ENCODE measurements at places on chromosomes 12 and 14.
A peak's percentile ranks its signal among the peaks of the same experiment; 100 is the strongest.

- DNase-seq, result no peak
Observed at GRCh38 chr14:54725998-54726397, 159.1 kb downstream of the SAMD4A start.

DNA sequence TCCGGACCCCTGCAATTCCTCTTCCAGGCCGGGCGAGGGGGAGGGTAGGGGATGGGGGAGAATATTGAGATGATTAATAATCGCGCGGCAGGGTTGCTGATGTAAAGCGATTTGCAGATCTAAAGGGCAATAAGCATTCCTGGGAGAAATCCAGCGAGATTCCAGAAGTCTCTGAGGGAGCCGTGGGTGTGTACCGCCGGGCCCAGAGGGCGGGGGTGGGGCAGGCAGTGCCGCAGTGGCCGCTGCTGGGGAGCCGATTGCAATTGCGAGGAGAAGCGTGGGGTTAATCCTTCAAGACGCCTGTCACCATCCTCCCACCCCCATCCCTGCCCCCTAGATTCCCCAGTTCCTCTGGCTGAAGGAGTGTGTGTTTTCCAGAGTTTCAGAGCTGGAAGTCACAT lies 16.4 kb downstream of the FOS start:
- peak; percentile 59 for DNase-seq

DNA sequence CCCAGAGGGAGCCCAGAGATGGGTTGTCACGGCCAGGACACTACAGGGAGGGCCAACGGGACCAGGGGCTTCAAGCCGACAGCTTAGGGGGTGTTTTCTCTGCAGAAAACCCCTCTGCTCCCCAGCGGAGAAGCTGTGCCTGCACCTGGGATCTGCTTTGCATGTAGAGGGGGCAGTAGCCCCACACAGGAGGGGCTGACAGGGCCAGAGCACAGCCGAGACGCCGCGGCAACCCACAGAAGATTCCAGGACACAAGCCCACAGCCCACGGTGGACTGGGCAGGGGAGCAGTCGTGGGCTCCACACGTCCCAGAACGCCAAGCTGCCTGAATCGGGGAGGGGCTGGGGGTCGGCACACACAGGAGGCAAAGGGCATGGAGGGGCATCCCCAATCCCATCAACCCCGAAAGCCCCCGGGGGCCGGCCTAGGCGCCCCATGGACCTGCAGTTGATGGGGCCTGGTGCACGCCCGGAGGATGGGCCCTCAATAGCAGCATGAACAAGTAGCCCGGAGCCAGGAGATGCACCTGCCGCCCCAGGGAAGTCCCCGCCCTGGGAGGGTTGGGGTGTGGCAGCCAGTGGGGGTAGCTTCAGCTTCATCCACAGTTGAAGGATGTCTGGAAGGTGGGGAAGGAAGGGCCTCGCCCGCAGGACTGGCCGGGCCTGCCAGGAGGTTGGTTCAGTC lies 30.5 kb upstream of the TMEM179 start:
- DNase-seq, result no peak

DNA sequence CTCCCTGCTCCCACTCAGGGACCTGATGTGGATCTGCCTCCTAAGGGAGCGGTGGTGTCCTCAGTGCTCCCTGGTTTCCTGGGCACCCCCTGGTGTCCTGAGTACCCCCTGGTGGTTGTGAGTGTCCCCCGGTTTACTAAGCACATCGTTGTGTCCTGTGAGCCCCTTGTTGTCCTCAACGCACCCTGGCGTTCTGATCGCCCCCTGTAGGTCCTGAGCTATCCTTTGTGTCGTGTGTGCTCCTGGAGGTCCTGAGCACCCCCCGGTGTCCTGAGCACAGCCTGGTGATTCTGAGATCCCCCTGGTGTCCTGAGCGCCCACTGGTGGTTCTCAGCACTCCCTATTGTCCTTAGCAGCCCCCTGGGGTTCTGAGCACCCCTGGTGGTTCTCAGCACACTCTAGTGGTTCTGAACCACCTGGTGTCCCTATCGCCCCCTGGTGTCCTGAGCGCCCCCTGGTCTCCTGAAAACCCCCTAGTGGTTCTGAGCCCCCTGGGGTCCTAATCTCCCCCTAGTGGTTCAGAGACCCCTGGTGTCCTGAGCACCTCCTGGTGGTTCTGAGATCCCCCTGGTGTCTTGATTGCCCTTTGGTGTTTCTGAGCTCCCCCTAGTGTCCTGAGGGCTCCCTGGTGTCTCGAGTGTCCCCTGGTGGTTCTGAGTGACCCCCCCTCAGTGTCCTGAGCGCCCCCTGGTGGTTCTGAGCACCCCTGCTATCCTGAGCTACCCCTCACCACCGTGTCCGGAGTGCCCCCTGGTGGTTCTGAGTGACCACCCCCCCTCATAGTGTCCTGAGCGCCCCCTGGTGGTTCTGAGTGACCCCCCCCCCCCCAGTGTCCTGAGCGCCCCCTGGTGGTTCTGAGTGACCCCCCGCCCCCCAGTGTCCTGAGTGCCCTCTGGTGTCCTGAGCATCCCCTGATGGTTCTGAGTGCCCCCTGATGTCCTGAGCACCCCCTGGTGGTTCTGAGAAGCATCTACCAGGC lies 615.1 kb downstream of the TMEM121 start:
- no peak for DNase-seq

GRCh38 chr12:11916771-11917170 lies 154.0 kb upstream of the BCL2L14 start:
- DNase-seq, result no peak

DNA sequence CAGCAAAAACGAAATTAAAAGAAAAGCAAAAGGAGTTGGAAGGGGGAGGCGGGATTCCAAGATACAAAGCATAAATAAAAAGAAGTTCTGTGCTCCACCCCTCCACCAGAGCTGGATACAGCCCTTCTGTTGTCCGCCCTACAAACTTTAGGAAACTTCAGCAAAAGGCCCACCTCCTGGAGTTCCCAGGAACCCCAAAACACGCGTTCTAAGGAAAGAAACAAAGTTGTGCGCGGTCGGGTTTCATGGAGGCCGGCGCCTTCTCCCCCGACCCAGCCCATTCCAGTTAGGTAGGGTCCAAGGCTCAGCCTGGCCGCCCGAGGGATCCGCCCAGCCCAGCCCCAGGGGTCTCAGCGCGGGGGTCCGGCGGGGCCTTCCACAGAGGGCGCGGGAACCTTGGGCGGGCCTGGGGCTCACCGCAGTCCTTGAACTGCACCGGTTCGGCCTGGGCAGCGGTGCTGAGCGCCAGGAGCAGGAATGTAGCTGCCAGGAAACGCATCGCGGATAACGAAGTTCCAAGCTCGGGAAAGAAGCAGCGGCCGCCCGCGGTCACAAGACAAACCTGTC lies at the start of gene NPC2:
NPC2 (minus strand) TSS at position 530 of the 567 bp plus-strand sequence; CDS start at position 499, 31 bp downstream.
- DNase-seq, result no peak

- DNase-seq, result peak; percentile 23
Observed at GRCh38 chr14:67515386-67516079, 17.6 kb upstream of the PLEKHH1 start.

GRCh38 chr14:49220492-49220891 lies 365.7 kb downstream of the RPS29 start:
- no peak for DNase-seq

- peak; percentile 19 for DNase-seq
Observed at GRCh38 chr12:116959845-116960514, 49.2 kb downstream of the FBXW8 start.

DNA sequence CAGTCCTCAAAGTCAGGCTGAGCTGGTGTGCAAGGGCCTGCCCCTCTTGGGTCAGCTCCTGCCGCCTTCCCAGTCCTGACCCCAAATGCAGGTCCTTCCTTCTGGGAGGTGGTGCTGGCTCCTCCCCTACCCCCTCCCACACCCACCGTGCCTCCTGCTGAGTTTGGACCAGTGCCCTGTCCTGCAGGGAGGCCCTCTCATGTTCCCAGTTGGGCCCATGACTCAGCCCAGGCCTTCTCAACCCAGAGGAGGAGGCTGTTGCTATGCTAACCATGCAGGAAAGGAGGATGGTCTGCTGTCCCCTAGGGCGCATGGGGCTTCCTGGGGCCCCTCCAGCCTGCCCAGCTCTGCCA lies 4.4 kb downstream of the ZBTB42 start:
- peak; percentile 32 for DNase-seq

DNA sequence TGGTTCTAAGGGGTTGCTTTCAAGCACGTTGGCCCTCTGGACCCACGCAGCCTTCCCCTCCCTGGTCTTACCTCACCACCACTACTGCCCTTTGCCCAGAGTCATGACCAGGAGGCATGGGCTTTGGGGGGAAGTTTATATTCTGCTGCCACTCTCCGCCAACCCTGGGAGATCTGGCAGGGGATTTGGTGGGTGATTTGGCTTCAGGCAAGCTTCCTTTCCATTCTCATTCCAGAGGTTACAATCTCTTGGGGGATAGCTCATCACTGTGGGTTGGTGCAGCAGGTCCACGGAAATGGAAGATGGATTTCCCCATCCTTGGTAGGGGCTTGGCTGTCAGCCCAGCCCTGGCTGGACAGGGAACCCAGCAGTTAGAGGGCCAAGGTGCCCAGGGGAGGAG lies 6.3 kb downstream of the PAH start:
- no peak for DNase-seq

GRCh38 chr12:131698286-131698685 lies 12.6 kb upstream of the SFSWAP start:
- no peak for DNase-seq

DNA sequence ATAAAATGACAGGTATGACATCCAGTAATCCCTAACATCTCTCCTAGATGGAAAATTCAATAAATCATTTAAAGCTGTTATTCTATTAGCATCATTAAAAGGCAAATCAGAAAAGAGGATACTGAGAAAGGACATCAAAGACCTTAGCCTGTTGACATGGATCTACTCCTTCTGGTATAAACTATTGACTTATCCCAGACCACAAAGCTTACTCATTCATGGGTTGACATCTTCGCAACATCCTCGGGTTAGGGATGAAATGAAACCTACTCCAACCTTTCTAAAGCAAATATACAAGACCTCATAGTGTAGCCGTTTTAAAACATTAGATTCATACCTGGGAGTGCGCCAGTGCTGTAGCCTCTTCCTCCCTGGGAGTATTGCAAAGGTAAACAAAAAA lies 191.5 kb upstream of the BTG1 start:
- no peak for DNase-seq

- no peak for DNase-seq
Observed at GRCh38 chr12:78406828-78407227, 457.7 kb upstream of the SYT1 start.

GRCh38 chr12:50185301-50185895 lies 18.2 kb upstream of the CERS5 start:
- no peak for DNase-seq

- DNase-seq, result peak; percentile 85
Observed at GRCh38 chr12:111437816-111438454, 32.2 kb downstream of the SH2B3 start.

DNA sequence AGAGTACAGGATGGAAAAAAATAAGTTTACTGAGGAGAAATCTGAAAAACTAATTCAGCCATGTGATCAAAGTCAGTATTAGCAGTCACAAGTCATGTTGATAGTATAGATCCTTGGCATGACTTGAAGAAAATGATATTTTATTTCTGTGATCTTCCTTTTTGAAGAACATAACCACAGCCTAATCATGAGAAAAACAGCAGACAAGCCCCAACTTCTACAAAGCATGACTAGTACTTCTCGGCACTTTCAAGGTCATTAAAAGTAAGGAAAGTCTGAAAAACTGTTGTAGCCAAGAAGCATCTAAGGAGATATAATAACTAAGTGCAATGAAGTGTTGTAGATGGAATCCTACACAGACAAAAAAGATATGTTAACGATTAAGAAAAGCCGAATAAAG lies 264.1 kb upstream of the FOXG1 start:
- DNase-seq, result peak; percentile 55

- peak; percentile 93 for DNase-seq
Observed at GRCh38 chr12:31659087-31659942, at the start of gene ETFBKMT. Gene ETFBKMT, plus strand, starts transcription at chr12:31659688. Its CDS starts 2,266 bp downstream, at chr12:31661954.

DNA sequence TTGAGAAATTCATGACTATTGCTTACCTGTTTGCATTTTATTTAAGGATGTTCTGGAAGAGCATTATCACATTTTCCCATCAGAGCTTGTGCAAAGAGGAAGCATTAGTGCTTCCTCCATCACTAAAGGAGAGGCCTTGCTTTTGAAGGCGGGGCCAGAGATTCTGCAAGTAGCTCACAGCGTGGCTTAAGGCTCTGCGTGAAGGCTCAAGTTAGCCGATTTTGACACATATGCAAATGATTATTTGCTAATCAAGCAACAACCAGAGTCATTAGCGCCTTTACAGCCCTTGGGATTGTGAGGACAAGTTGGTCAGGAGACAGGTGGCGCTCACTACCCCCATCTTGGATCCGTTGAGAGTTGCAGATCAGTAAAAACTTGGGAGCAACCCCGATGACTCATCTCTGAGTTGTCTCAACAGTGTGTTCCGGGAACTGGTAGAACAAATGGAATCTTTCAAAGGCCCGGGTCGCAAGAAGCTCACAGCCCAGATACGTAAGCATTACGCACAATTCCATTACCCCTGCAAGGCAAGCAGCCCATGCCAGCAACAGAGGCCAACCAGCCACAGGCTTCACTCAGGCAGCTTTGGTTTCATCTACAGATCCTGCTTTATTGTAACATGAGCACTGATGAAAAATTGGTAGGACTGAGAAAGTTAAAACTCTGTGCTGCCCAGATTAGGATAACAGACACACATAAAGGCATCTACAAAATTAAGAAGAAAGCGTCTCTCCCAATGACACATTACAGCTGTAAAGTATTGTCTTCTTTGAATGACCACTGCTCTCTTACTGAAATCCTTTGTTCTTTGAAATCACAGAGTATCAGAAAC lies 34.9 kb upstream of the SPTSSA start:
- DNase-seq, result peak; percentile 98

GRCh38 chr14:103742499-103743255 lies 27.1 kb downstream of the ZFYVE21 start:
- no peak for DNase-seq

DNA sequence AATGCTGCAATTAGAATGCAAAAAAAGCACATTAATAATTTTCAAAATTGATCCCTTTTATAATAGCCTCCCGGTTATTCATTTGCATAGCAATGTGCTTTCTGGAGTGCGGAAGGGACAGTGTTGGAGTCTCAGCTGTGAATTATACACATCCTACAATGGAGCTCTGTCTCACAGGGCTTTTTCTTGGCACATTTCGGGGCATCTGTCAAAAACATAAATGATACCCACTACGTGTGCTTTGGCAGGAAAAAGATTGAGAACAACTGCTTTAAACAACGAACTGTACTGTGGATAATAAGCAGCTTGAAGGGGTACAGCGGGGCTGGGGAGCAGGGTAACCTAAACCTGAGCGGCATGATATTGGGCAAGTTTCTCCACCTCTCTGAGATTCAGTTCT lies 123.1 kb downstream of the PAH start:
- no peak for DNase-seq

All from epithelial cell of esophagus (primary cell).